GM12891 (cell line): ENCODE measurements at places on chromosomes 3 and 15.

DNA sequence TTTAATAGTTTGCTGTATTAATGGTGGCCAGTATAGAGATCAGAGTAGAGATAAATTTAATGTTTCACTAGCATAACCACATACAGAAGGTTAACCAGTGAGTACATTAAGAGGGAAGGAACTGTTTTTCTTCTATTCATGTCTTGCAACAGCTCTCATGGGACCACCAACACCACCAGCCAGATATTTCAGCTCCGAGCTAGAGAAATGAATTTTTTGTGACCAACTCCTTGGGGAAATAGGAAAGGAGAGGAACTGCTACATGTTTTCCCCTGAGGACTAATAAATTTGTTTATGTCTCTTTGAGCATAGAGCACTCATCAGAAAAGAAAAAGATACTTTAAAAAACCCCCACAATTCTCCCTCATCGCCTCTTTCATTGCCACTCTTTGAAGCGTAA, 247.5 kb downstream of the MBNL1 start:
- DNase-seq = no peak

GRCh38 chr3:87501076-87501475, 224.7 kb upstream of the POU1F1 start:
- DNase-seq = no peak

DNA sequence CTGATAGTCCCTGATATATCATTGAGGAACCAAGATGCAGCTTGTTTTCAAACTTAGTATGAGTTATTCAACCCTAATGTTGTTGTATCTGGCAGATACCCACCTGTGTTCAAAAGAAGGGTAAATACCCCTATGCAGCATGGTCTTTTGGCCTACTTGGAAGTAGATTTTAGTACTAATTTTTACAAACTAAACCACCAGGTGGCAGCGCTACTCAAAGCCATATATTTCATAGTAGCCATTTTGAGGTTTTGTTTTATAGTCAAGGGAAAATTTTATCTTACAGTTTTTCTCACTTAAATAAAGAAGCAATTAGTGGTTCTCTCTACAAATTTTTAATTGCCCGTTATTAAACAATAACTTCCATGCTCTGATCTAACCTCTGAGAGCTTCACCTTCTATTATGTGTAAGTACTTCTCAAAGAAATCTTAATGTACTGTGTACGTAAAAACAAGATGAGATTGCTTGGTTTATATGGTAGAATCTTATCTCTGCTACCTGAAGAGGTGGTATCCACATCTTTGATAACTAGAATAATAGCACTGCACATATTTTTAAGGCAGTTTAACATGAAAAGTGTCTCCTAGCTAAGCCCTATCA, 31.5 kb upstream of the MLF1 start:
- DNase-seq = no peak

DNA sequence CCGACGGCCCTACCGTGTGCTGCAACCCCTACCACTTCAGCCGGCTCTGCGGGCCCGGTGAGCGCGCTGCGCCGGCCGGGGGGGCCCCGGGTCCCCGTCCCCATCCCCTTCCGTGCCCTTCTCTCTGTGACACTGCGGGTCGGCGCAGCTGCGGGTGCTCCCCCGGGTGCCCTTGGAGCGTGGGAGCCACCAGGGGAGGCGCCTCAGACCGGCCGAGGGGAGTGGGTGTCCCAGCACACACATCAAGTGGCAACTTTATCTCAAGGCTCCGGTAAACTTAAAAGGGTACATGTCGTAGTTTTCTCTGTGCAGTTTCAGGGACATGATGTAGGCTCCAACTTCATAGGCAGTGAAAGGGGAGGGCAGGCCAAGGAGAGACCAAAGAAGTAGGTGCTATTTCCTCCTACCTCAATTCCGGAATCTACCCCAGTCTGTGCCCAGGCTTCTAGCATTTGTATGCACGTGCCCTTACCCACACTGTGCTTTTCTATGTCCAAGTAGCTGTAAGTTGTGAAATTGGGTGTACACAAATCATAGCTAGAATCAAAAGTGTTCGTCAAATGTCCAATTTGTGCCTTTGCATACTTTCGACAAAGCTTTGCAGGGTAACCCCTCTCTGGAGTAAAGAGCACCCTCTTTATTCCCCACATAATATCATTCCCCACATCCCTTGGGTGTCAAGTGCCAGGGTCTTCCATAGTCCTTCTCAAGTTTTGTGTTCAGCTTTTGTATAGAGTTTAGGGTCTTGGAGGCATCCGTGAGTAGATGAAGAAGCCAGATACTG, 2.2 kb downstream of the SMAD6 start:
- no peak for DNase-seq

DNA sequence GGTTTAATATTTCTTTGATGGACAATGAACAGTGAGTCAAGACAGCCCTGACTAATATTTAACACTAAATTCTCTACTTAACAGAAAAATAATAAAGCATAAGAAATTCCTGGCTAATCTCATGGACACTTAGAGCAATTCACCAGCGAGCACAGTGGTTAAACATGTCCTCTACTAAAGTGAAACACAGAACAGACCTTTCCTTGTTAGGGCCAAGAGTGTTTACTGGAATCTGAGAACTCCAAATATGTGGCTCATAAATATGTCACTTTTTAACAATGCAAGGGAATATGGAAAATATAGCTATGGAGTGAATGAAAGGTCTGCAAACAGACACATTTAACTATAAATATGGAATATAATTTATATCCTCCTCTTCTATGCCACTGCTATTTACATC, 18.6 kb upstream of the IGSF10 start:
- DNase-seq = no peak

DNA sequence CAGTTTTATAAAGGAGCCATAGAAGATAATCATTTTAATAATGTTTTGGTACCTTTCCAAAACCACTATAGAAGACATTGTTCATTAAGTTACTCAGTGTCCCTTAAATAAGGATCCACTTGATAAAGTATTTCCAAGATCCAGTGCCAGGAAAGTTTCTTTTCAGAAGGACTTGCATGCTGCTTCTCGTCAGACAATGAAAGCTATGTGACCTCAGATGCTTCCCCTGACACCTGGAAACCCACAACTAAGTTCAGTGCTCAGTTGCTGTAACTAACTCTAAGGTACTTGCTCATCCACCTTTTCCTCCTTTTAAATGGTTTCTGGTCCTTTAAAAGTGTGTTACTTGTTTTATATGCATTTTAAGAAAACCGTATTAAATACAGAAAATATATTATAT, 7.3 kb downstream of the SSR3 start:
- no peak for DNase-seq

- no peak for DNase-seq
Measured at GRCh38 chr3:107241217-107241616, 136.0 kb upstream of the CCDC54 start.

DNA sequence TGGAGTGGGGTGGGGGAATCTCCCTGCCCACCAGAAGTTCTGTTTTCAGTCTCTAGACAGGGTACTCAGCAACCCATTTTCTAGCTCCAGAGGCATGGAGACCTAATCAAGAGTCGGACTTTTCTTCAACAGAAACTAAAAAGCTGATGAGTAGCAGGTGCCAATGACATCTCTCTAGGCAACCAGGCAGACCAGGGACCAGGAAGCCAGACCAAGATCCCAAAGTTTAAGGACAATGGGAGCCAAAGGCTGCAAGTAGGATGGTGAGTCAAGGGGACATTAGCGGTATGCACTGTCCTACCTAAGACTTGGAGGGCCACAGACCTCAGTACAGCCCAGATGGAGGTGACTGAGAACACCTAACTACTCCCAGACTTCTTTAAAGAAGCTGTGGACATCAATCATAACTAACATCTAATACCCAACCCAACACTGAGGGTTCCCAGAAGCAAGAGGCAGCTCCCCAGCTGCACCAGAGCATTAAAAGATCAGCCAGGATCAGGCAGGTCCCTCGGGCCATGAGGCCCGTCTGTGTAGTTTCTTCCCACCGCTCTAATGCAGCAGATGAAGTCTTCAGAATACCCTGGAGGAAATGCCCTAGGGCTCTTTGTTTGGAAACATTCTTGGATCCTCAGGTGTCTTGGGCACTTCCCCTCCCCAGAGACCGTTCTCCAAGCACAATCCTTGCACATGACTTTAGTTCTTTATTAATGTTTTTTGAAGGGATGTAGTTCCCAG, 979 bp downstream of the CCDC71 start:
- DNase-seq = no peak

GRCh38 chr3:187261541-187261969, 30.0 kb downstream of the MASP1 start:
- no peak for DNase-seq

GRCh38 chr3:15241341-15241740, 35.3 kb downstream of the CAPN7 start:
- DNase-seq = no peak

- DNase-seq = no peak
Measured at GRCh38 chr3:83514130-83514914, 1444.5 kb upstream of the CADM2 start.

DNA sequence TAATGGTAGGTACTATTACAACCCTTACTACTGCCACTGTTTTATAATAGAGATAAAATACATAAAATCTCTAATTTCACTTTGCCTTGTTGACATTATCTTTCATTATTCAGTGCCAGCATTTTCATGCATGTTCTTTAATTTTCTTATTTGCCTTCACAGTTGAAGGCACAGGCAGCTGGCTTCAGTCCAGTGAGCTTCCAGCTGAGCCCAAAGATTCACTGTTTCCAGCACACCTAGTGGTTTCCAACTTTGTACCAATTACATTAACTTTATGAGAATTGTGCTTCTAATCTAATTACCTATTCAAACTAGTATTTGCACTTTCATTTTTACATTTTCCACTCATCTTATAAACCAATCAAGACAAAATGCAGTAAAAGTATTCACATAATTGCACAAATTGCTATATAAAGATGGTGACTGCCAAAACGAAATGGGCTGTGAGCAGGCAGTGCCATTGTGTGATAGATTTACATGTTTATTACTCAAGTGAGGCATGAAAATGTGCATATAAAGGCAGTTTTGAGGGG, 228.3 kb downstream of the MFSD1 start:
- DNase-seq = no peak

DNA sequence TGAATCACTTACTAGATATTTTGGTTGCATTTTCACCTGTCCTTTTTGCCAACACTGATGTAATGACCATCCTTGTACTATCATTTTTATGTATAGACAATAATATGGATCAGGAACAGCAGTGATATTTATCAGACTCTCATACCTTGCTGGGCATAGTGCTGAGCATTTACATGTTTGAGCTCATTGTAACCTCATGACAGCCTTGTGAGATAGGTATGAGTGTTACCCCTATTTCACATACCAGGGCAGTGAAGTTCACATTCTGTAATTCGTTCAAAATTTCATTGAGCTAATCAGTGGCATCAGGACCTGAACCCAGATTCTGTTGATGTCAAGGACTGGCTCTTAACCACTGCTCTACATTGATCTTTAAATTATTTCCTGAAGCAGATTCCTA, 221.5 kb upstream of the TBL1XR1 start:
- no peak for DNase-seq

DNA sequence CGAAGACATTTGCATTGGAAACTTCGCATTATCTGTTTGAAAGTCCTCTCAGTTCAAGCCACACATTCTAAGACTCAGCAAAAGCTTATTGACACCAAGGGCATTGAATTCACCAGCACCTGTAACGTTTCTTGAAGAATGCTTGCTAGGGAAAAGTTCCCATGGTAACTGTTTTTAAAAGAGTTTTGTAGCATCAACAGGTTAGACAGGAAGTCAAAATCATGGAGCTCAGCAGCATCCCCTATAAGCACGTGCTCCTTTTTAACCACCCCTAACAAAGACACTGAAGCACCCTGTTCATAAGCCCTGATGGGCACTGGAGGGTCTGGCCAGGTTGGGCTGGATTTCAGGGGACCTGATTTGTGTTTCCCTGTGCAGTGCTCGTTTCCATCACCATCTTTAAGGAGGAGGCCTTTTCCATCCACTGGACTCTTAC, 229.7 kb upstream of the BHLHE40 start:
- no peak for DNase-seq

DNA sequence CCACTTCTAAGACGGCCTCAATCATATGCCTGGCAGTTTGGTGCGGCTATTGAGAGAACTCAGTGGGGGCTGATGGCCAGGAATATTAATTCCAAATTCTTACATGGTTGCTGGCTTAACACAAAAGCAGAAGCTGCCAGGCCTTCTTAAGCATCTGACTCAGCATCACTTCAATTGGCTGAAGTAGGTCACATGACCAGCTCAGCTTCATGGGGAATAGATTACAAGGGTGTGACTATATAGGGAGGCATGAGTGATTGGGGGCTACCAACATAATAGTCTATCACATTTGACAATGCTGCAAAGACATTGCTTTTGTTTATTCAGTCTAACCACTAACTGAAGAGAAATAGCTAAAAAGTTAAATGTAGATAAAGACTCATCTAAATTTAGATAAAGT, 101.6 kb upstream of the ANKRD28 start:
- no peak for DNase-seq

DNA sequence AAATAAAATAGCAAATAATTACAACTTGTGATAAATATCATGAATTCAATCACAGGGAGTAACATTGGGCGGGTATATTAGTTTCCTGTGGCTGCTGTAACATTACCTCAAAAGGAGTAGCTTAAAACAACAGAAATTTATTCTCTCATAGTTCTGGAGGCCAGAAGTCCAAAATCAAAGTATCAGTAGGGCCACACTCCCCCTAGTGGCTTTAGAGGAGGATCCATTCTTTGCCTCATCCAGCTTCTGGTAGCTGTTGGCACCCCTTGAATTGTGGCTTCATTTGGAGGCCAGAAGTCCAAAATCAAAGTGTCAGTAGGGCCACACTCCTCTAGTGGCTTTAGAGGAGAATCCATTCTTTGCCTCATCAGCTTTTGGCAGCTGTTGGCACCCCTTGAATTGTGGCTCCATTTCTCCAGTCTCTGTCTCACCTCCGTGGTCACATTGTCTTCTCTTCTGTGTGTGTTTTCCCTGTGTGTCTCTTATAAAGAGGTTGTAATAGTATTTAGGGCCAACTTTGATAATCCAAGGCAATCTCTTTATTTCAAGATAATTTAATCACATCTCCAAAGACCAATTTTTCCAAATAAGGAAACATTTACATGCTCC, 3.1 kb upstream of the CFAP20DC start:
- DNase-seq = peak; percentile 4

- no peak for DNase-seq
Measured at GRCh38 chr3:62260655-62261054, 112.7 kb downstream of the FEZF2 start.

- no peak for DNase-seq
Measured at GRCh38 chr15:50881121-50882048, 27.1 kb upstream of the AP4E1 start.

- DNase-seq = no peak
Measured at GRCh38 chr3:32176989-32177701, 61.3 kb upstream of the CMTM8 start.

GRCh38 chr3:119401503-119402440, 61.6 kb downstream of the TMEM39A start:
- peak; percentile 23 for DNase-seq

GRCh38 chr3:73743551-73743950, 118.8 kb upstream of the PDZRN3 start:
- no peak for DNase-seq

GRCh38 chr3:130733236-130733875, 13.3 kb downstream of the PIK3R4 start:
- no peak for DNase-seq

- no peak for DNase-seq
Measured at GRCh38 chr3:181631901-181632300, 79.8 kb upstream of the SOX2 start.
